ENCODE measurements at places on chromosomes 13 and 19.

DNA sequence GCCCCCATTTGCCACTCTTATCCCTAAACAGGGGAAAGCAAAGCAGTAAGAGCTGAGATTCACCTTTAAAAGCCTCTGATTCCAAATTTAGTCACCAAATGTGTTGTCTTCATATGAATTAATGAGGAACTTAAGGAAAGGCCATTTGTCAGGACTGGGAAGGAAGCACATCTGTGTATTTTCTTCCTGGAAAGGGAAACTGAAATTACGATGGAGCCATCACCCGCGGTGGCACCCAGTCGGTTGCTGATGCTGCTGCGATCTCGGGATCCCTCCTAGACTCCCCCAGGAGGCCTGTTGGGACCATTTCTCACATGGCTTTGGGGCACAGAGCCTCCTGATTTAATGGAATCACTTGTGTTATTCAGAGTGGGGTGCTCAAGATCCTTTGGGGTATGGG, 7.4 kb upstream of the IL4I1 start:
- DNase-seq, result no peak

- DNase-seq, result no peak
These were observed 669.6 kb downstream of the DIAPH3 start for GRCh38 chr13:59494151-59494550.

DNA sequence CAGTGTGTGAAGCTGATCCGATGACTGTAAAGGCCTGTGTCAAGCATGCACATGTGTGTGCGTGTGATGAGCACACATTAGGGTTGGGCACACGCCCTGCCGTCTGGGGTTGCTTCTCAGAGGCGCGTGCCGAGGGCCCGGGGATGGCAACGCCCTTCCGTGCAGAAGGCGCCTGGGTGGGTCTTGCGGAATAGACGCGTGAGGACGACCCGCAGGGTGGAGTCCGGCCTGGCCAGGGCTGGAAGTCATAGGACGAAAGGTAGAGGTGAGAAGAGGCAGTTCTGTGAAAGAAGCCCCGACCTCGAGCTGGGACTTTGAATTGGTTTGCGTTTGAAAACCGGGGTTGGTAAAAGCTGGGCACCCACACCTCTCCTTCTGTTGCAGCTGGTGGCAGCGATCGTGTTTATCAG, 35.7 kb downstream of the TMEM255B start:
- no peak for DNase-seq

- DNase-seq, result no peak
These were observed 33.6 kb downstream of the ERICH4 start for GRCh38 chr19:41476583-41476982.

GRCh38 chr13:36131222-36131930, at the start of gene DCLK1:
Gene DCLK1, minus strand, starts transcription at chr13:36131382.
- no peak for DNase-seq

- DNase-seq, result no peak
These were observed 921 bp upstream of the POLD1 start for GRCh38 chr19:50383001-50383851.

- DNase-seq, result no peak
These were observed 9.7 kb upstream of the FEM1A start for GRCh38 chr19:4781801-4782200.

- no peak for DNase-seq
These were observed 17.8 kb downstream of the WASF3 start for GRCh38 chr13:26575244-26575643.

DNA sequence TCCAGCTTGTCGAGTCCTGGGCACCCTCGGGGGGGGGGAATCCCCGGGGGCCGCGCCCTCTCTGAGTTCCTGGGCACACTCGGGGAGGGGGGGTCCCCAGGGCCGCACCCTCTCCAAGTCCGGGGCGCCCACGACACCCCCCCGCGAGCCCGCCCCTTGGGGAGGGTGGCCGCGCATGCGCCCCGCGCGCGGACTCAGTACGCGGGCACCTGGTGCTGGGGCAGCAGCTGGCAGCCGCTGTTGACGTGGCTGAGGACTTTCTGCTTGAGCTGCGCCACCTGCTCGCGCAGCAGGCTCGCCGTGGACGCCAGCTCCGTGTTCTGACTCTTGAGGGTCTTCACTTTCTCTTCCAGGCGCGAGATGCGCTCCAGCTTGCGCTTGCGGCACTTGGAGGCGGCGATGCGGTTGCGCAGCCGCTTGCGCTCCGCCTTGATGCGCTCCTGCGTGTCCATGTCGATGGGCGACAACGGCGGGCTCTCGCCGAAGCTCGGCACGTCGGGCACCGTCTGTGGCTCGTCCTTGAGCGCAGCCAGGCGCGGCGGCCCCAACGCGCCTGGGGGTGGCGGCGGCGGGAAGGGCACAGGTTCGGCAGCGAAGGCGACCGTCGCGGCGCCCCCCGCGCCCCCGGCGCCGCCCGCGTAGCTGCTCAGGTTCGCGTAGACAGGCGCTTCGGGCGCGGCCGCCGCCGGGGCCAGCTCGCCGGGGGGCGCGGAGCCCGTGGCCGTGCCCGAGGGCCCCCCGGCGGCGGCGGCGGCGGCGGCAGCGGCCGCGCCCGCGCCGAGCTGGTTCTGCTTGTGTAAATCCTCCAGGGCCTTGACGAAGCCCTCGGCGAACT, 958 bp downstream of the JUND start:
- peak; percentile 74 for DNase-seq

GRCh38 chr13:97256343-97256783, 34.2 kb downstream of the MBNL2 start:
- no peak for DNase-seq

GRCh38 chr13:21232196-21232595, 55.7 kb downstream of the MRPL57 start:
- DNase-seq, result no peak

DNA sequence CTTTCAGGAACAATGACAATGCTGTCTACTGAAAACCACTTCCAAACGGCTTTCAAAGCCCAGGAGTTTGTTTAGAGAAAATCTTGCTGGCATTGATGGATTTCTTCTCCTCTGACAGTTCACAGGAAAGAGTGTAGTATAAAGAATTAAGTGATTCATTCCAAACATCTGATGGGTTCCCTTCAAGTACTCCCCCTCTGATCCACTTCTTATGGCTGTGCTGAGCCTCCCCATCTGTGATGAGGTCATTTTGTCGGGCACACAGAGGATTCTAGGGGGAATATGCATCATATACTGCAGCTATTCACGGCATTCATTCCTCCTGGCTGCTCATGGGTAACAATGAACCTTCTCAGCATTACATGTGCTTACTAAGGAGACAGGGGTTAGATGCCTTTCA, 107.9 kb downstream of the RGCC start:
- no peak for DNase-seq

DNA sequence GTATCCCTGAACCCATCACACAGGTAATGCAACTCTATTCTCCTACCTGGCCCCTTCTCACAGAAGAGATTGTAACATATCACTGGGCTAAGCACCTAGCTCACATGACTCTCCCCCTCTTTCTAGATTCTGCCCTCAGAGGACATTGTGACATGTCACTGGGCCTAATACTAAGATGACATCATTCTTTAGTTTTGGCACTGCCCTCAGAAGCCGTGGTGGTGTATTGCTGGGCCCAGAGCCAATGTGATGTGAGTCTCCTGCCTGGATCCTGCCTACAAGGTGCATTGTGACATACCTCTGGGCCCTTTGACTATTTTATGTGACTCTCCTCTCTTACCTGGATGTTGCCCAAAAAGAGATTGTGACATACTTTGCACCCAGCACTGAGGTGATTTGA, 21.4 kb upstream of the ZNF730 start:
- DNase-seq, result no peak

DNA sequence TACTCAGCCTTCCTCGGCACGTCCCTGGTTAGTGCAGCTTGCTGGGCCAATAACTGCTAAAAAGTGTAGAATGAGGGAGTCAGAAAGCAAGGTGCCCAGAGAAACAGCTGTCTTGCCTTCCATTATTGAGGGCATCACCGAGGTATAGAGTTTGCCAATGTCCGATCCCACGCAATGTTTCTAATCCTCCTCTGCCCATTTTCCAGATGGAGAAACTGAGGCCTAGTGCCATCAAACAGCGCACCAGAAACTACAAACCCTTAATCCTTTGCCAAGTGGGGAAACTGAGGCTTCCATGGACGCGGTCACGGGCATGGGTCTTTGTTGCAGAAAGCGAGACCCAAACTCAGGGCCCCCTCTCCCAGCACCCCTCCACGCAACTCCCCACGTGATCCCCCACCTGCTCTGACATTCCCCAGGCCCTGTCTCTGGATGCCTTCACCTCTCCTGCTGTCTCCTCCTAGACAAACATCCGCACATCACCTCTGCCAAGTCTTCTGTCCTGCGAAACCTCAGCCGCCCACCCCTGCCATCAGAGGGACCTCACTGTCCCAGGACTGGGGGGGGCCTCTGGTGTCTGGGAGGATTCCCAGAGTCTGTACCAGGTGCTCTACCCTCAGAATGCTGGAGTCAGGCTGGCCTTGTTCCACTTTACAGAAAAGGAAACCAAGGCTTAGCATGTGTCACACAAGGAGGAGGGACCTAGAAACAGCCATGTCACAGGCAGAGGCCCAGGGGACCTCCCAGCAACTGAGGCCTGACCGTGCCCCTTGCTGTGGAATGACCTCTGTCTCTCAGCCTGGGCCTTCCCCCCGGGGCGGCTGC, 930 bp upstream of the PDE4C start:
- DNase-seq, result no peak

- DNase-seq, result no peak
These were observed 11.5 kb upstream of the SUPT20H start for GRCh38 chr13:37070956-37071355.

GRCh38 chr19:17968362-17968761, 1.5 kb downstream of the KCNN1 start:
- DNase-seq, result no peak

GRCh38 chr19:54248016-54248601, 5.5 kb upstream of the LILRA6 start:
- DNase-seq, result no peak

DNA sequence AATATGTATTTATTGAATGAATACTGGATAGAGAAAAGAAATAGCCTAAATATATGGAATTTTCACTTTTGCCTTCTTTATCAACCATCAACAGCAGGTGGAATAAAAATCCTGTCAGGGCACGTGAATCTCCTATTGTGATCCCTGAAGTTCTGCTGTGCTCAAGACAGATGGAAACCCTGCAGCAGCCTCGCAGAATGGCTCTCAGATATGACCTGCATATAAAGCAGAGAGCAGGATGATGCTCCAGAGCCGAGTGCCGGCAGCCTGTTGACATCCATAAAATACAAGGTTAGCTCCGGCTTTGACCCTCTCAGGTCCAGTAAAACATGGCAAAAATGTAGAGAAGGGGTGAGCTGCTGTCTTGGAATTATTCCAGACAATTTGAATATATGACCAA, 659.3 kb downstream of the DIAPH3 start:
- no peak for DNase-seq

- no peak for DNase-seq
These were observed 41.9 kb downstream of the CERS4 start for GRCh38 chr19:8251025-8251472.

Measured in stimulated activated CD4-positive, alpha-beta T cell treated with anti-CD3 and anti-CD28 coated beads, Interleukin-1b, Interleukin-23, amount 100 ng/mL, for 4 hours (primary cell).